Right atrium auricular region (tissue), 2 donors: ENCODE measurements at places on chromosomes 7 and 10. TPM values are rescaled to one million over a fixed set of nuclear protein-coding genes. Genes with fewer than 3 reads are reported as not detected.
A peak's percentile ranks its signal among the peaks of the same experiment; 100 is the strongest.

DNA sequence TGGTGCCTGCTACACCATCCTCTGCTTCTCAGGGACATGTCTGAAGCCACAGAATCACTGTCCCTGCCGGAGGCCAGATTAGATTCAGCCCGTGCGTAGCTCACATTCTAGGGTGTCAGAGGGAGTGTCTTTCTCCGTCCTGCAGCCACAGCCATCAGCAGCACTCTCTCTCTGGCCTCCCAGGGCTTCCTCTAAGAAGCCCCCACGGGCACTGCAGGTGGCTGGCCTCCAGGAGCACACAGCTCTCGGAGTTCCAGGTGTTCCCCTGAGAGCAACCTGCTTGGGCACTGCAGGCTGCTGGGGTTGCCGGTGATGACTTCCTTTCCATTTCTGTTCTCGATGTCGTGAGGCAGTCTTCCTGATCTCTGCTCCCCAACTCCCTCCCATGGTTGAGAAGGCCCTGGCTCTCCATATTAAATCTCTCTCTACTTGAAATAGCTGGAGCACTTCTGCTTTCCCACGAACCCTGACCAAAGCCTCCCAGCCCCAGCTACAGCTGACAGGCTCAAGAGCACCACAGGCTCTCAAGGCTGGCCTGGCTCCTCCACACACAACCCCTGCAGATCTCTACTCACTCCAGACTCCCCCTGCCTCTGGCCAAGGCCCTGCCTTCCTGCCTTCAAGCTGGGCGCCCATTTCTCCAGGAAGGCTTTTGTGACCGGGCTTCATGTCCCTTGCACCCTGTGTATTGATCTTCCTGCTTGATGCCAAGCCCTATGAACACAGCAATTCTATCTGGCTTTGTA lies 49.0 kb upstream of the TMEM72 start:
- H3K27me3 ChIP-seq = no peaks in the 10 kb centered on the region
- DNase-seq = peak; percentile 50
- peaks cover 36% of the 10 kb centered on the region for H3K4me1 ChIP-seq
- H3K36me3 ChIP-seq = no peaks in the 10 kb centered on the region
- no peak overlapping the region for H3K27ac ChIP-seq
- no peak overlapping the region for H3K4me3 ChIP-seq

- H3K27me3 ChIP-seq = no peaks in the 10 kb centered on the region
- H3K4me3 ChIP-seq = no peak overlapping the region
- H3K4me1 ChIP-seq = no peaks in the 10 kb centered on the region
- H3K36me3 ChIP-seq = peaks cover 3% of the 10 kb centered on the region
- no peak overlapping the region for H3K27ac ChIP-seq
Observed at GRCh38 chr7:112293416-112293815, 86.9 kb downstream of the ZNF277 start.

DNA sequence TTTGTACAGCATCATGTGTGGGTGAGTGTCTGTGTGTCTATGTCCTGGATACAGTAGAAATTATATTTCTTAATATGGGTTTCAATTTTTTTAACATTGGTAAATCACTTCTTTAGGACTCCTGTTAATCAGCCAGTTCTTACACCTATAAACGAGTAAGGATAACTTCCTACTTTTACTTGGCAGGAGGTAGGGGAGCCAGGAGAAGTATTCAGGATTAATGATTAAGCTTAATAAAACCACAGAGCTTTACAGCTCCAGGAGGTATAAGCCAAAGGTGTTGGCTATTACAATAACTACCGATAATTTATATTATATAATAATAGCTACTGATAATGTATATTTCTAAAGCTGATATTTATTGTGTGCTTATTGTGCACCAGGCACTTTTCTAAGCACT lies 1.7 kb upstream of the FAM3C start:
- DNase-seq = no peak
- H3K27me3 ChIP-seq = no peaks in the 10 kb centered on the region
- H3K36me3 ChIP-seq = no peaks in the 10 kb centered on the region
- peaks cover 16% of the 10 kb centered on the region for H3K4me1 ChIP-seq

GRCh38 chr7:52504561-52504960 lies 530.9 kb upstream of the POM121L12 start:
- no peak overlapping the region for H3K27ac ChIP-seq
- DNase-seq = no peak
- H3K4me1 ChIP-seq = no peaks in the 10 kb centered on the region
- no peaks in the 10 kb centered on the region for H3K27me3 ChIP-seq

DNA sequence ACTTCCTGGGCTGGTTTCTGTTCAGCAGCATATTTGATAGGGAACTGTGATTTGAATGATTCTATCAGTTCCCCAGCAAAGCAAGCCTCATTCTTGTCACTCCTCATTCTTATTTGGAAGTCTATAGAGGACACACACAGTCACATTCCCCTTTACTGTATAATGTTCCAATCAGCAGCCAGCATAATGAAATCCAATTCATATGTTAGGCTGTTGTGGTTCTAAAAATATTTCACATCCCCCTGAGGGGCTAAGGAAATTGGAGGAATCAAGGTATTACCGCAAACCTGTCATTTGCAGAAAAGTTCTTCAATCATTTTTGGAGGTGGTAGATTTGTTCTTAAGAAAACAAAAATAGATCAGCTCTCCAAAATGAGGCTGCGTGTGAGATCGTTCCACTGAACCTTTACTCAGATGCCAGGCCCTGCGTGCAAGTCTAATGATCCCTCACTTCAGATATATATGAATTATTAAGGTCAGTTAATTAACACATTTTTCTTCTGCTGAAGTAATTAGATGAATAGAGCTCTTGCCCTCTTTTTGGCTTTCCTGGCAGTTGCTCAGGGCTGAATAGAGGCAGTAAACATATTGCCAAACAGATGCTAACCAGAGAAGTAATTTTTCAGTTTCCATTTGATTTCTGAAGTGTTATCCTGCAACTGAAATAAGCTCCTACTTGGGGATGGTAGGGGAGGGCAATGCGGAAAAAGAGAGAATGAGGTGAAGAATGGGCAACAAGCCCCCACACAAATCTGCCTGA lies 31.8 kb downstream of the LSMEM1 start:
- H3K4me3 ChIP-seq = no peak overlapping the region
- no peaks in the 10 kb centered on the region for H3K27me3 ChIP-seq
- DNase-seq = no peak
- no peaks in the 10 kb centered on the region for H3K36me3 ChIP-seq
- no peaks in the 10 kb centered on the region for H3K4me1 ChIP-seq

- H3K27ac ChIP-seq = no peak overlapping the region
- H3K4me3 ChIP-seq = no peak overlapping the region
- no peak for DNase-seq
- H3K27me3 ChIP-seq = no peaks in the 10 kb centered on the region
- H3K4me1 ChIP-seq = no peaks in the 10 kb centered on the region
Observed at GRCh38 chr7:41652267-41652666, 50.6 kb downstream of the INHBA start.

GRCh38 chr7:38907066-38907465 lies 1.9 kb downstream of the VPS41 start:
- H3K27me3 ChIP-seq = no peaks in the 10 kb centered on the region
- H3K4me1 ChIP-seq = no peaks in the 10 kb centered on the region
- H3K36me3 ChIP-seq = no peaks in the 10 kb centered on the region
- no peak for DNase-seq

- no peaks in the 10 kb centered on the region for H3K36me3 ChIP-seq
- peaks cover 51% of the 10 kb centered on the region for H3K4me1 ChIP-seq
- no peak for DNase-seq
- H3K27ac ChIP-seq = peak overlapping the region; percentile 77
- no peaks in the 10 kb centered on the region for H3K27me3 ChIP-seq
Observed at GRCh38 chr10:11116817-11117216, 99.1 kb downstream of the CELF2 start.

GRCh38 chr7:116780966-116781365 lies 81.4 kb upstream of the CAPZA2 start:
- no peak overlapping the region for H3K27ac ChIP-seq
- H3K4me3 ChIP-seq = no peak overlapping the region
- H3K36me3 ChIP-seq = no peaks in the 10 kb centered on the region
- no peaks in the 10 kb centered on the region for H3K27me3 ChIP-seq
- no peak for DNase-seq
- H3K4me1 ChIP-seq = peaks cover 9% of the 10 kb centered on the region

DNA sequence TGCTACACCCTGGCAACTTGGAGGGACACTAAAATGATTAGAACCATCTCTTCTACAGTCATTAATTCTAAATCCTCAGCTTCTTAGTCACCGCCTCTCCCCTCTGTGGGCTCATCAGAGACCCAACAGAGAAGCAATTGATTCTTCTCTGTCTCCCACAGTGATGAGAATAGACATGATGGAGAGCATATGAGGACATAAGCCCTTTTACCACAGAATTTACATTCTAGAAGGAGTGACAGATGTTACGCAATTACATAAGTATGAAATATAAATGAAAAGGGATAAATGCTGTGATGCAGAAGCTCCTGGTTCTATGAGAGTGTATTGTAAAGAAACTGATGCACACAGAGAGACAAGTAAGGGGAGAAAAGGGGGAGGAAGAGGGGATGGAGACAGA lies 18.1 kb upstream of the ABCB5 start:
- H3K27me3 ChIP-seq = no peaks in the 10 kb centered on the region
- no peak overlapping the region for H3K27ac ChIP-seq

- no peaks in the 10 kb centered on the region for H3K36me3 ChIP-seq
- H3K4me3 ChIP-seq = no peak overlapping the region
- peaks cover 8% of the 10 kb centered on the region for H3K4me1 ChIP-seq
Observed at GRCh38 chr10:128867210-128867609, 599.8 kb upstream of the MGMT start.

DNA sequence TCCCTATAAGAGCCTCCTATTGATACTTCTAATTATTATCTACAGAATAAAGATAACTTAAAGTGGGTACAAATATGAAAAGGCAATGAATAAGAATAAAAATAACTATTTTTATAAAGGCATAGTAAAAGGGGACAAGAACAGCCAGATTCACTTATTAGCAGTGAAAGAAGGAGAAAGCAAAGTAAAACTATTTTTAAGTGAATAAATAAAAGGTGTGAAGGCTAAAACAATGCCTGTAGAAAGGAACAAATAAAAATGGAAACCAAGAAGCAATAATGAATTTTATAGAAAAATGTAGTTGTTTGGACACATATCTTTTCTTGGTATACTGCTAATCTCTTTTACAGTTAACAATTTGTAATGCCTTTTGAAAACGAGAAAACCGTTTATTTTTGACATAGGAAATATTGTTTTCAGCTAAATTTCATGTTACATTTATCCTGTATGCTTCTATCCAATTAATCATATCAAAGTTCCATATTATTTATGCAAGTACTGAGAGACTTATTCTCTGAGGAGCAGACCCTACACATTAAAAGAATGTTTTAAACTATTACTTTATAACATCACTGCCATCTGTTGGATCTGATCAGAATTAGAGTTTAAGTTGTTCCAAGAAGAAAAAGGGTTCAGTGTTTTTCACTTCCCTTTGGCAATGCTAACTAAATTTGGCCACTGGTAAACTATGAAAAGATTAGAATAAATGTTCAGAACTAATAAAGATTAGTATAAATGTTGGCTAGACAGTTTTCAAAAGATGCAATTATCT lies 59.1 kb downstream of the ARMC3 start:
- no peaks in the 10 kb centered on the region for H3K36me3 ChIP-seq
- no peak overlapping the region for H3K27ac ChIP-seq
- no peak for DNase-seq
- H3K4me3 ChIP-seq = no peak overlapping the region

DNA sequence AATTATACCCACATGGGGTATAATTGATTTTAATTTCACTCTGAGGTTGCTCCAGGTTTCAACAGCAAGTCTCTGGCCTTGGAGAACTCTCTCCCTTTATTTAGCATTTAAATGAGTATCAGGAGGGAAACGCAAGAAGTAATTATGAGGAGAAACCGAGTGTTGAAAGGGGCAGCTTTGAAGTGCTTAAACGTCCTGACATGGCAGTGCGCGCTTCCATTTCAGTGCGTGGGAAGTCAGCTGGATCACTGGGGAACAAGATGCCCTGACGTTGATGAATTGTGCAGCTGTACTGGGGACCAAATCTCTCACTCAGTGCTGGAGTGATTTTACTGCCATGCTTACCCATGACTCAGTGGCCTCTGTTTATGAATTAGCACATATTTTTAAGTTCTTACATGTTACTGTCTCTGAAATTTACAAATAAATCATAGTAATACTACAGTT lies 106.0 kb upstream of the PRR15 start:
- no peak overlapping the region for H3K27ac ChIP-seq
- no peaks in the 10 kb centered on the region for H3K4me1 ChIP-seq
- no peaks in the 10 kb centered on the region for H3K36me3 ChIP-seq
- H3K27me3 ChIP-seq = no peaks in the 10 kb centered on the region
- no peak overlapping the region for H3K4me3 ChIP-seq
- DNase-seq = no peak

- peak overlapping the region; percentile 46 for H3K27ac ChIP-seq
- DNase-seq = no peak
- no peaks in the 10 kb centered on the region for H3K27me3 ChIP-seq
- no peak overlapping the region for H3K4me3 ChIP-seq
- peaks cover 32% of the 10 kb centered on the region for H3K4me1 ChIP-seq
Observed at GRCh38 chr7:1919539-1920265, 249.6 kb downstream of the ELFN1 start.

- no peaks in the 10 kb centered on the region for H3K27me3 ChIP-seq
- DNase-seq = no peak
- H3K4me1 ChIP-seq = no peaks in the 10 kb centered on the region
Observed at GRCh38 chr10:64867501-64867962, 1346.3 kb downstream of the REEP3 start.

- no peaks in the 10 kb centered on the region for H3K27me3 ChIP-seq
- no peak for DNase-seq
- no peak overlapping the region for H3K27ac ChIP-seq
- H3K4me3 ChIP-seq = no peak overlapping the region
- no peaks in the 10 kb centered on the region for H3K4me1 ChIP-seq
Observed at GRCh38 chr7:118836933-118837332, 612.4 kb downstream of the ANKRD7 start.

LRRN3 gene
- 66.7 TPM for total RNA-seq

SPDYE5 gene
- total RNA-seq = not detected

SUGCT gene
- total RNA-seq = 2.6 TPM

AP4M1 gene
- 12.4 TPM for total RNA-seq

LRRD1 gene
- total RNA-seq = not detected

TMEM270 gene
- total RNA-seq = not detected

HTR5A gene
- total RNA-seq = not detected

SEMA3C gene
- total RNA-seq = 61.6 TPM

FAM25C gene
- total RNA-seq = not detected
